ENCODE measurements at places on chromosomes 3 and 15. TPM values are rescaled to one million over a fixed set of nuclear protein-coding genes. Genes with fewer than 3 reads are reported as not detected.

- peaks cover 13% of the 10 kb centered on the region for H3K36me3 ChIP-seq
- peaks cover 78% of the 10 kb centered on the region for H3K4me1 ChIP-seq
- H3K27me3 ChIP-seq, result no peaks in the 10 kb centered on the region
- no peak overlapping the region for H3K4me3 ChIP-seq
Observed at GRCh38 chr3:73401616-73402279, 223.0 kb downstream of the PDZRN3 start.

GRCh38 chr3:172313671-172314070 is 134.6 kb downstream of the GHSR start:
- H3K4me3 ChIP-seq, result no peak overlapping the region
- no peaks in the 10 kb centered on the region for H3K27me3 ChIP-seq
- no peak overlapping the region for H3K27ac ChIP-seq
- H3K4me1 ChIP-seq, result peaks cover 69% of the 10 kb centered on the region
- peaks cover 37% of the 10 kb centered on the region for H3K36me3 ChIP-seq

DNA sequence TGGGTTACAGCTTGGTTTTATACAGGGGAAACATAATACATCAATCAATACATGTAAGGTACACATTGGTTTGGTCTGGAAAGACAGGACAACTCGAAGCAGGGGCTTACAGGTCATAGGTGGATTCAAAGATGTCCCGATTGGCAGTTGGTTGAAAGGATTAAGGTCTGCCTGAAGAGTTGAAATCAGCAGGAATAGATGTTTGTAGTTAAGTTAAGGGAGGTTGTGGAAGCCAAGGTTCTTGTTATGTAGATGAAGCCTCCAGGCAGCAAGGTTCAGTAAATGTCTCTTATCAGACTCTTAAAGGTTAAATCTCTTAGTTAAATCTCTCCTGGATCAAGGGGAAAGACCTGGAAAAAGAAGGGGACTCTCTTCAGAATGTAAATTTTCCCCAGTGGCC is 58.4 kb upstream of the MINAR1 start:
- H3K36me3 ChIP-seq, result no peaks in the 10 kb centered on the region
- no peak overlapping the region for H3K27ac ChIP-seq
- H3K4me3 ChIP-seq, result no peak overlapping the region
- no peaks in the 10 kb centered on the region for H3K4me1 ChIP-seq
- no peak for DNase-seq
- no peaks in the 10 kb centered on the region for H3K27me3 ChIP-seq

DNA sequence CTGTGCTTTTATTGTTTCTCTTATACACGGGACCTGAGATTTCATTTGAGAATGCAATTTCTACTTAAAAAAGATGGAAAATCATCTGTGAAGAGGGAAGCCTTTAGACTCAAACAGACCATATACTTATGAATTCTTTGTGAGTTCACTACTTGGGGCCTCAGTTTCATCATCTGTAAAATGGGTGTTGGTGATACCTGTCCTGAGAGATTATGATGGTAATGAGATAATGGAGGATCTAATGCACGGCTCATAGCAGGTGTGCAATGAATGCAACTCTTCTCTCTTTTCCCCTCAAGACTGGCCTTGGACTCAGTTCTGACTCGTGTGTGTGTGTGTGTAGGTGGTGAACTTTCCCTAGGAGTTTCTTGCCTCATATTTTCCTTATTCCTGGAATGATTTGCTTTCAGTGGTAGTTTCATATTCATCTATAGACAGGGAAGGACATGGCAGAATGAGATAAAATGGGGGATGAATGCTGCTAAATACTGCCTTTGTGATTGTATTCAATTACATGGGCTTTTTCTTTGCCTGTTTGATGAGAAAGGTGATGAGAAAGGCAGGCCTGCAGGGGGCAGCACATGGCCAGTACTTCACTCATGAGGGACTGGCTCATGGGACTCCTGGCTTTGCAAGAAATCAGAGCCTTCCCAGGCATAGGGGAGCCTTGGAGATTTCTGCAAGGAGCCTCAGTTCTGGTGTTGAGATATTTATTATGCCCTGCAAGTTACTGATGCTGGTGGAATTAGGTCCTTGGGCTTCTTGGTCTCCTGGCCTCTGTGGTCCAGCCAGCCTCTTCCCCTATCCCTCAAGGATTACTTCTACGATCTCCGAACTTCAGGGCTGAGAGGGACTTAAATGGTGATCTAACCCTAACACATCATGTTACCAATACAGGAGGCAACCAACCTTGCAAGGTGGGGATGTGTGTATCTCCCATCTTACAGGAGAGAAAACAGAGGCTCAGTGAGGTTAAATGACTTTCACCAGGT is 70.7 kb downstream of the RPLP1 start:
- H3K4me1 ChIP-seq, result no peaks in the 10 kb centered on the region
- no peaks in the 10 kb centered on the region for H3K36me3 ChIP-seq
- DNase-seq, result no peak
- peak overlapping the region; percentile 5 for H3K27ac ChIP-seq
- H3K4me3 ChIP-seq, result no peak overlapping the region
- H3K27me3 ChIP-seq, result peaks cover 5% of the 10 kb centered on the region

- H3K4me1 ChIP-seq, result peaks cover 28% of the 10 kb centered on the region
- no peaks in the 10 kb centered on the region for H3K27me3 ChIP-seq
- DNase-seq, result no peak
- H3K4me3 ChIP-seq, result no peak overlapping the region
Observed at GRCh38 chr15:69797051-69797595, 300.6 kb downstream of the TLE3 start.

DNA sequence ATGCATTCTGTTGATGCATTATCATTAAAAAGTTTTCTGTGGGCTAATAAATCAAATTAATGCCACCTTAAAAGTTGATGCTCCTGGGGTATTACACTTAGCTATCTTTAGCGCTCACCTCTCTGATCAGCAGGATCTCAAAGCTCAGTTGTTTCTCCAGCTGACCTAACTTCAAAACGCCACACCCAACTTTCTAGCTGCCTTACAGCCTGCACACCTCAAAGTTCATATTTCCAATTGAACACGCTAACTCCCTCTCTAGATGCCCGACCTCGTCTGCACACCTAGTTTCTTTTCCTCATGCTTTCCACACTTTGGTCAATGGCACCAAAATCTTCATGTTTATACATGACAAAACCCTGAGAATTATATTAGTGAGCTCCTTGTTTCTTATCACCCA is 98.2 kb upstream of the AGTR1 start:
- no peaks in the 10 kb centered on the region for H3K27me3 ChIP-seq
- H3K4me3 ChIP-seq, result no peak overlapping the region
- DNase-seq, result no peak
- no peaks in the 10 kb centered on the region for H3K36me3 ChIP-seq

DNA sequence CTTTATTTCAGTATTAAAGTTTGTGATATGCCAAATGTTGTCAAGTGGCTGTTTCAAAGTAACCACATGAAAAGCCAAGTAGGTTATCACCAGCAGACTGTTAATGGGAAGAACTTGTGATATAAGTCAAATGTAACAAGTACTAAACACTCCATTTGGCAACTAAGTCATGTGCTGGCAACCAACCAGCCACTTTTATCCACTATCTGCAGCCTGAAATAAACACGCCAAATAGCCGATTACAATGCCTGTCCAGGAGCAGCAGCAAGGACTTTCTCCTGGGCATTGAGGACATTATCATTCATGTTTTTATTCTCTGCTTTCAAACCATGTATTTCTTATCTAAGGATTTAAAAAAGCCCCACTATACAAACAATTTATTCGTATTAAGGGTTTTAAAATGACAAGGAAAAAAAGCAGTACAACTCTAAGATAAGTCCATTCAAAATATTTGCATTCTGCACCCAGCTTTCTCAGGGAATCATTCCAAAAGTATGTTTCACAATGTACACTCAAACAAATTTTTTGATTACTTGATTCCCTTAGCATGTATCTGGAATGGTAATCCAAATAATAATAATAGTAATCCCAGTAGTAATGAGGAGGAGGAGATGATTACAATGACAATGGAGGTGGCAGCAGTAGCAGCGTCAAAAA is 448.6 kb downstream of the ERC2 start:
- H3K27ac ChIP-seq, result no peak overlapping the region
- H3K36me3 ChIP-seq, result no peaks in the 10 kb centered on the region
- no peak overlapping the region for H3K4me3 ChIP-seq
- H3K4me1 ChIP-seq, result no peaks in the 10 kb centered on the region
- no peaks in the 10 kb centered on the region for H3K27me3 ChIP-seq

- H3K27ac ChIP-seq, result no peak overlapping the region
- H3K27me3 ChIP-seq, result no peaks in the 10 kb centered on the region
- no peak for DNase-seq
Observed at GRCh38 chr3:155387571-155387970, 94.1 kb upstream of the STRIT1 start.

- peaks cover 32% of the 10 kb centered on the region for H3K4me1 ChIP-seq
- H3K4me3 ChIP-seq, result no peak overlapping the region
- H3K27me3 ChIP-seq, result no peaks in the 10 kb centered on the region
- no peaks in the 10 kb centered on the region for H3K36me3 ChIP-seq
- H3K27ac ChIP-seq, result no peak overlapping the region
Observed at GRCh38 chr3:52108302-52109232, 45.7 kb downstream of the POC1A start.

The HIGD2B gene
- total RNA-seq, result not detected

The MORC1 gene
- total RNA-seq, result not detected

The TF gene
- total RNA-seq, result under 0.01 TPM

Data from esophagus muscularis mucosa (tissue), 4 donors.